SK-MEL-5 (cell line): ENCODE measurements at places on chromosomes 12 and 14. TPM values are rescaled to one million over a fixed set of nuclear protein-coding genes. Genes with fewer than 3 reads are reported as not detected.

Gene ABCC9
- total RNA-seq = not detected in 2 replicates

Gene CD4
- 0.05 TPM in 1 of 2 replicates, not detected in the other for total RNA-seq

Gene SOX5
- total RNA-seq = 10.4 and 12.2 TPM in 2 replicates

Gene INSM2
- 0.26 and 0.27 TPM in 2 replicates for total RNA-seq

Gene RAB15
- total RNA-seq = 14.0 and 16.4 TPM in 2 replicates
